ENCODE measurements at places on chromosomes 16 and 17.
A peak's percentile ranks its signal among the peaks of the same experiment; 100 is the strongest.

DNA sequence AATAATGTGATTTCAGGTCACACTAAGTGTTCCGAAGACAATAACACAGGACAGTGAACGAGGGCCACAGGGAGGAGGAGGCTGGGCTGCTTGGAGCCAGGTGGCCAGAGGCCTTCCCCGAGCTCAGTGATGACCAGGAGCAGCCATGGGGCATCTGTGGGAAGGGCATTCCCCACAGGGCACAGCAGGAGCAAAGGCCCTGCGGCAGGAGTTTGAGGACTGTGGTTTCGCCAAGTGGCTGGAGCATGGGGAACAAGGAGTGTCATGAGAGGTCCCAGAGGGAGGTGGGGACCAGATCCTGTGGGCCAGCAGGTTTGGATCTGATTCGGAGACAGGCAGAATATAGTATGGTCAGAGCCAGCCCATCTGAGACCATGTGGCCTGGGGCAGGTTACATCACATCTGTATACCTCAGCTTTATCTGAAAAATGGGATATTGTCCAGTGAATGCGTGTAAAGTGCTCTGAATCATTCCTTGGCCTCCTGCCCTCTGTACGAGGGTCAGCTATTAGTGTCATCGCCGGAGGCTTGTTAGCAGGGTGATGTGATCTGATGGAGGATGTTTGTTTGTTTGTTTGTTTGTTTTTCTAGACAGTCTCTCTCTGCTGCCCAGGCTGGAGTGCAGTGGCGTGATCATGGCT, 176.8 kb downstream of the KATNIP start:
- no peak for DNase-seq

DNA sequence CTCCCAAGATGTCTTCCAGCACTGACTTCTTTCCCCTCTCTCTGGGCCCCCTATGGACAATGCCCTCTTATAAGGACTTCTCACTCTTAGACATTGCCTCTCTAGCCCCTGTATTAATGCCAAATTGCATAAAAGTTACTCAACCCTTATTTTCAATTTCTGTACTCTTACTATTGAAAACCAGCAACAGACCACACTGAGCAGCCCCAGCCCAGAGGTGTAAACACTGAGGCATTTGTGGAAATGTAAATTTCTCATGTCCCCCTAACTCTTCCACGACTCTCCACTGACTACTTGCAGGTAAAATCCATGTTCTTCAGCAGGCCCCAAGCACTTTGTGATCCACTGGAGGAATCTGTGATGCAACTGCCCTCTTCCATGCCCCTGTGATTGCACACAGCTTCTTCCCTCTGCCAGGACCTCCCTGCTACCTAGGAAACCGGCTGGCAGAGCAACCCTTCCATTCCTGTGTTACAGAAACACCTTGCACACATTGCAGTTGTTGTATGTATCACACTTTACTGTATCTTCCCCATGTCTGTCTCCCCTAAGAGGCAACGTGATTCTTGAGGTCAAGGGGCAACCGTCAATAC, 4.4 kb downstream of the N4BP1 start:
- DNase-seq: no peak

- DNase-seq: no peak
These were observed 16.2 kb downstream of the KRABD2 start for GRCh38 chr17:8360260-8360659.

DNA sequence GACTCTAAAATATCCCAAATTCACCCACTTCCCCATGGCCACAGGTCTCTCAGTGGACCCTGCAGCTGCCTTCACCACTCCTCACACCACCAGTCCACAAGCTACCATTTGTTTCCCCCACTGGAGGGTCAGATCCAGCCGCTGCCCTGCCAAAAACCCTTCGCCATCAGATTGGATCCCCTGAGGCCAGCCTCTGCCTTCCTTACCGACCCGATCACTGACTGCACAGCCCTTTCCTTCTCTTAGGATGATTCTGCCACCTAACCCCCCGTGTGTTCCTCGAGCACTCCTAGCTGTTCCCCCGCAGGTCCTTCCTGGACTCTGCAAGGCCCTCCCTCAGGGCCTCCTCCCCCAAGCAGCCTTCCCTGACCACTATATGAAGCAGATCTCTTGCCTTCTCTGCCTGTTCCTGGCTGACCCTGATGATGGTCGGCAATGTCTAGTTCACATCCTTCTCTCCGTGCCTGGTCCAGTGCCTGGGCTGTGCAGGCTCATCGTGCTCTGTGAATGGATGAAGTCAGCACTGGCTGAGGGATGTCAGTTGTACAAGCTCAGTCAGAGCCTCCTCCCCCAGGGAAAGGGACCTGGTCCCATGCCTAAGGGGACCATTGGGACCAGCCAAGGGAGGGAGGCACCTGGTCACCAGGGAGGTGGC, 46.0 kb downstream of the CPNE2 start:
- DNase-seq: no peak

- no peak for DNase-seq
These were observed 7.2 kb downstream of the CTF1 start for GRCh38 chr16:30903596-30903995.

DNA sequence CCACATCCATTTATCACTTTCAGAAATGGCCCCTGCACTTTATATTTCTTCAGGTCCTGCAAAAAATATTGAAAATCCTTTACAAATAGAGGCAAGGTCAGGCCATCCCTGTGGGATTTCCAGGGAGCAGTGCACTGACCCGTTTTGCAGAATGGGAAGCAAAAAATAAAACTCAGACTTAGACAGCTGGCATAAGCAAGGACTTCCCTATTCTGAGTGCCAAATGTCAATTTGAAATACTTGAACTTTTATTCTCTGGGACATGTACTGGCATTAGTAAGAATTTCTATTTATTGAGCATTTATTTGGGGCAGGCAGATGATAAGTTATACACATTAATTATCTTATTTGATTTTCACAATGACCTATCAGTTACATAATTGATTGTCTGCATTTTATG, 32.4 kb downstream of the PRKCB start:
- no peak for DNase-seq

GRCh38 chr16:86515413-86515776, 5.1 kb downstream of the FOXF1 start:
- DNase-seq: no peak

GRCh38 chr16:73050201-73051099, 2.5 kb upstream of the ZFHX3 start:
- DNase-seq: no peak

GRCh38 chr17:78501241-78502036, 75.8 kb downstream of the DNAH17 start:
- DNase-seq: no peak

DNA sequence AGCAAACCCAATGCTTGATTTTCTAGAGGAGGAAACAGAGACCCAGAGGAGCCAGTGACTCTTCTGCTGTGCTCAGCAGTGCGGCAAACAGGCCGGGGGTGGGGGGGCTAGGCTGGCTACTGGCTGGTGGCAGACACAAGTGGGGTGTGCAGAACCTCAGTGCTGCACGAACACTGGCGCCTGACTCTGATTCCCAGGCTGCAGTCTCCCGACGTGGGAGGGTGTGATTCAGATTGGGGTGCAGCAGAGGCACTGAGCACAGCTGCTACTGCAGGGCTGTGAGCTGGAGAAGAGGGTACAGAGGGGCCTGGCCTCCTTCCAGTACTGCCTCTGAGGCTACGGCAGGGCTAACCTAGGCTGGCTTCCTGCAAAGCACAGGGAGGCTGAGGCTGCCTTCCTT, 8.1 kb downstream of the RPL19 start:
- no peak for DNase-seq

- no peak for DNase-seq
These were observed 7.9 kb upstream of the RPL23 start for GRCh38 chr17:38861399-38861843.

DNA sequence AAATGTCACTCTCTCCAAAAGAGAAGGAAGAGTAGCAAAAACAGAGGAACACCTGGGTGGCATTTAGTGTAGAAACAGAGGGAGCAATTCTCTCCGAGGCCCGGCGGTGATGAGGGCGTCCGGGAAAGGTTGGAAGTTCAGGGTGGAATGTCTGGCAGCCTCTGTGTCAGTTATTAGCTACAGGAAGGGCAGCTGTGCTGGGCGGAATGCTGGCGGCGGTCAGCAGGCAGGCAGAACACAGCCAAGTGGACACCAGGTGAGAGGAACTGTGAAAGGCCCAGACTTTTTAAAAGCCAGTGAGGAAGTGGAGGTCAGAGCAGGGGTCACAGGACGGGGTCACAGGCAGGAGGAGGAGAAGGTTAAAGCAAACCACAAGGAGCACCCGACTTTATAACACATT, 238.1 kb downstream of the NTN1 start:
- no peak for DNase-seq

- no peak for DNase-seq
These were observed 17.9 kb downstream of the SEC14L5 start for GRCh38 chr16:4976079-4976478.

- peak; percentile 4 for DNase-seq
These were observed 792 bp downstream of the TMEM231 start for GRCh38 chr16:75555213-75555706.

DNA sequence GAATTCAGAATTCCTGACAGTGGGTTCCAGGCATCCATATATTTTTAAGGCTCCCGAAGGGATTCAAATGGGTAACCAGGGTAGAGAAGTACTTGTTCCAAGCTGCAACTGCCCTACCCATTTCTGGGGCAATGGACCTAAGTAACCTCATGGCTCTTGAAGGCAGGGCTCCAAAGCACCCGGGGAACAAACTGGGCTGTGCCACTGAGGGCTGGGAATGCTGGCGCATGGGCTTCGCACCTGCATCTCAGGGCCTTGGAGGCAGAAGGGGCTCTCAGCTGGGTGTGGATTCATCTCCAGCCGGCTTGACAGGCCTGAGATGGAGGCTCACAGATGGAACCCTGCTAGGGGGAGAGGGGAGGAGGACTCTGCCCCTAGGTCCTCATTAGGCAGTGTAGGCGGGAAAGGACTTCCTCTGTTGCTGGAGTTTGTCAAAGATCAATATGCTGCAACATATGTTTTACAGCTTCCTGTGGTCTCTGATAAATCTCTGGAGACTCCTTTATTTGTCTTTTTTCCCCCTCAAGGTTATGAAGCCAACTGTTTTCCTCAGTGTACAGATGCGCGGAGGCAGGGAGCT, 232.3 kb upstream of the NLRP1 start:
- DNase-seq: no peak

DNA sequence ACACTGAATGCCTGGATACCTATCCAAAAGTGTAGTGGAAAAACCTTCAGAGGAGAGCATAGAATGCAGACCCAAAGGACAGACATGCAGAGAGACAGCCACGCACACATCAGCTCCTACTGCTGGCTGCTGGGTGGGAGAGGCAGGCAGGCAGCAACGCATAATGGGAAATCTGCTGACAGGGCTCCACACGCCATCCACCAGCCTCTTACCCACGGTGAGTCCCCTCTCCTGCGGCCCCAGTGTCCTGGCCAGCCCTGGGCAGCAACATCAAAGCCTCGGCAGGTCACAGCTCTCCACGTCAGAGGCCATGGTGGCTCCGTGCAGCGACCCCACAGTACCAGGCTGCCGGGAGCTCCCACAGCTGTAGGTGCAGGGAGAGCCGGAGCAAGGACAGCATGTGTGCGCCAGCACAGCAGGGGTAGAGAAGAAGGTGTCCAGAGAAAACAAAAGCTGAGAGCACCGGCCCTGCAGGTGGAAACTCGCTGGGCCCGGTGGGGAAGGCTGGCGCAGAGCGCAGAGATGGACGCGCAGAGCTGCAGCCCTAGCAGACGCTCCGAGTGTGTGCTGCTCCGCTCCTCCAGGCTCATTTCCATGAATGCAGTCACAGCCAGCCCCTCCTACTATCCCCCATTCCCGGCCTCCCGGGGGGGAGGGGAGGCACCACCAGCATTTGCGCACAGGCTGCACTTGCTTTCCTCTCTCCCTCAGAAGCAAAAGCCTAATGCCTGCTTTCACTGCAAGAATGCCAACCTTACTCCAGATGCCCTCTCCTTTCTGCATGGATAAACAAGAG, 58.9 kb downstream of the CYTH1 start:
- no peak for DNase-seq

DNA sequence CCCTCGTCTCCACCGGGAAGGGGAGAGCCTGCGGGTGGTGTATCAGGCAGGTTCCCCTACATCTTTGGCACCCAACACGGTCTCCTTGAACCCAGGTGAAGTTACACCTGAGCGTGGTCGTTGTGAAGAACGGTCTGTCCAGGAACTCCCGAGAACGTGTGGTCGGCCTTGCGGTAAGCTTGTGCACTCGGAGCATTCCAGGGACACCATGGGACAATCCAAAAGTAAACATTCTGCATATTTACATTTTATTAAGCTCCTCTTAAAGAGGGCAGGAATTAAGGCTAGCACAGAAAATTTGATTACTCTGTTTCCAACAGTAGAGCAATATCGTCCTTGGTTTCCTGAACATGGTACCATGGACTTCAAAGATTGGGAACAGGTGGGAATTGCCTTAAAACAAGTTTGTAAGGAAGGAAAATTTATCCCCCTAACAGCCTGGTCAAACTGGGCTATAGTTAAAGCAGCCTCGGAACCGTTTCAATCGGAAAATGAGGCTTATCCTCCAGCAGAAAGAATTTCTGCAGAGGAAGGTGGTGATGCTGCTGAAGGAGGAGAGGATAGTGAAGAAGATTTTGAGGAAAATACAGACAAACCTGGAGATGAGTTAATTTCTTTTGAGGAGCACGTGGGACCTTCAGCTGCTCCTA, 18.2 kb downstream of the ALOX15B start:
- DNase-seq: no peak

GRCh38 chr17:68102318-68102758, 66.8 kb downstream of the KPNA2 start:
- no peak for DNase-seq

- DNase-seq: no peak
These were observed 95.4 kb upstream of the TOB1 start for GRCh38 chr17:50961282-50962220.

GRCh38 chr17:65629234-65629690, 67.8 kb upstream of the AXIN2 start:
- no peak for DNase-seq

DNA sequence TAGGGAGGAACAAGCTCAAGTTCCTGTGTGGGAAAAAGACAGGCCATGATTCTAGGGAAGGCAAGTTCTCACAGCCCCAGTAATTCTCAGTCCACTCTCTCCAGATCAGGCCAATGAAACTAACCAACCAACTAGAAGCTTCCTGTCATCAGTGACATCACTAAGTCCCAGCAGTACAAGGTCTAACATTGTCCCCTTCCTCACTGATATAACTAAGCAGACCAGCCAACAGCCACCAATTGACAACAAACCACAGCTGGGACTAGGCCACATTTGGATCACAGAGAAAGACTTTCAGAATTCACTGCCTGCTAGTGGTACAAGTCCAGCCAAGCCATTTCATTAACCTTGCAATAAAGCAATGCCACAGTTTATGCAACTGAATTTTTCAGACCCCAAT, 94.0 kb downstream of the CACNG1 start:
- DNase-seq: no peak

- no peak for DNase-seq
These were observed 233.3 kb downstream of the SOX9 start for GRCh38 chr17:72354071-72354470.

- peak; percentile 25 for DNase-seq
These were observed at the start of gene DNAH9 for GRCh38 chr17:11598274-11599221. Gene DNAH9 (plus strand): TSS chr17:11598470. CDS start chr17:11598499, 29 bp downstream.

DNA sequence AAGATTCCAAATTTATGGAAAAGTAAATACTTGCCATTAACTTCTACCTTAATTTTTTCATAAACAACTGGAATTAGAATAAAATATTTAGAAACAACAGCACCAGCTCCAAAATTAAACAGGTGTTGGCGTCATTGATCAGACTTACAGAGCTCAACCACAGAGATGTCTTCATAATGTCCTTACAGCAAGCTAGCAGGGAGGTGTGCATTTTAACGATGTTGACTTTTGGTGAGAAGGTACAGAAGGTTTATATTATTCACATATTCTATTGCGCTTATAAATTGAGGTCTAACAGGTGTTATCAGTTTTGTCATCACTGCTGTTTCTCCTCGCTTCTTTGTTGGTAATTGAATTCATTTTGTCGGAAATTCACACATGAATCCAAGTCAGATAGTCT, 226.2 kb upstream of the CA10 start:
- DNase-seq: no peak

GRCh38 chr17:81494626-81495377, 17.8 kb downstream of the ACTG1 start:
- no peak for DNase-seq
